Stimulated activated CD4-positive, alpha-beta T cell treated with anti-CD3 and anti-CD28 coated beads, Interleukin-1b, Interleukin-23, amount 100 ng/mL, for 4 hours (primary cell): ENCODE measurements at places on chromosomes 12 and 14.
A peak's percentile ranks its signal among the peaks of the same experiment; 100 is the strongest.

DNA sequence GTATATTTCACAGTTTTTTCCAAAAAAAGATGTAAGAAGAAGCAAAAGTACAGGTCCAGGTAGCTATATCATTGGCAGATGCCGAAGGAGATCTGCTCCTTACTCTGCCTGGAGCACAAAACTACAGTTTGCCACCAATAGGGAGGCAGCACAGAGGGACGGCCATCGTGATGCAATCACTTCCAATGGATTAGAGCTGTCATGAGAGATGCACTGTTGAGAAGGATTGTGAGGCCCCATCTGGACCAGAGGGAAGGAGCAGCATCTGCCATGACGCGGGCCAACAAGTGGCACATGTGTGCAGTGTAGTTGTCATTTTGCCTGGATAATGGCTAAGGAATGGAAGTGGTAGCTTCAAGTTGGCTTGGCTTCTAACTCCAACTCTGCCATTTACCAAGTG is 318.8 kb upstream of the FKBP4 start:
- DNase-seq = no peak

DNA sequence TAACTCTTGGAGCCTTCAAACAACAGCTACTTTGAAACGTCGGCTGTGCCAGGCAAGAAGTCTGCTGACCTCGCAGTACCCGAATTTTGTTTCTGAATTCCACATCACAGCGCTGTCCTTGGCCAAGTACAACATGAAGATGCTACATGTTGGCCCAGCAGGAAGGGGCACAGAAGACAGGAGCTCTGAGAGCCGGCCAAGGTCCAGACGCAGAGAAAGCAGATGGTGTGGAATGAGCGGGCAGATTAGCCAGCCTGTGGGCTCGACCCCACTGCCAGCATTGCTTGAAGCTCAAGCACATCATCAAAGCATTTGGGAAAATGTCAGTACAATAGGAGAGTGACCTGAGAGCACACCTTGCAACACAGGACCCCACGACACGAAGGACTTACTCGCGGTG is 64.5 kb downstream of the FZD10 start:
- no peak for DNase-seq

- no peak for DNase-seq
Observed at GRCh38 chr12:8712572-8712971, 14.8 kb downstream of the RIMKLB start.

DNA sequence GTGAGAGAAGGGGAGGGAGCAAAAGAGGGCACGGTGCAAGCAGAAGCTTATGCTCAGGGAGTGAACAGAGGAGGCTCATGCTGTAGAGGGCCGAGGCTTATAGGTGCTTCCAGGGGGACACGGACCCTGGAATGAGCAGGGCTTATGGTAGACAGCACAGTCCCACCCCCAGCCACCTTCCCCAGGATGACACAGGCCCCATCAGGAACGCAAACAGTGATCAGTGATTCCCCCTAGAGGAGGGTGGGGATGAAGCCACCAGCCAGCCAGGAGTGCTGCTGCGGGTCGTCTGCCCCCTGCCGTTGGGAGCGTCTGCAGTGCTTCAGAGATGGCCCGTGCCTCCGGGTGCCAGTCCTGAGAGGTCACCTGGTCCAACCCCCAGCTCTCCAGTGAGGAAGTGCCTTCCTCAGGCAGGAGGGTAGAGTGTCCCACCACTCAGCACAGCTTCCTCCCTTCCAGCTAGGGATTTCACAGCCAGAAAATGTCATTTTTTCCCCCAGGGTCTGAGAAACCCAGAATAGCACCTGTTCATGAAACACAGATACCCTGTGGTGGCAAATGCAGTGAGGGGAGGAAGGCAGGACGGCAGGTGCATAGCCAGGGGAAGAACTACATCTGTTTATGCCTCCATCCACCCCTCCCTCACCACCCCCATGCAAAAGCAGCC is 60.7 kb downstream of the SLC6A12 start:
- peak; percentile 27 for DNase-seq

DNA sequence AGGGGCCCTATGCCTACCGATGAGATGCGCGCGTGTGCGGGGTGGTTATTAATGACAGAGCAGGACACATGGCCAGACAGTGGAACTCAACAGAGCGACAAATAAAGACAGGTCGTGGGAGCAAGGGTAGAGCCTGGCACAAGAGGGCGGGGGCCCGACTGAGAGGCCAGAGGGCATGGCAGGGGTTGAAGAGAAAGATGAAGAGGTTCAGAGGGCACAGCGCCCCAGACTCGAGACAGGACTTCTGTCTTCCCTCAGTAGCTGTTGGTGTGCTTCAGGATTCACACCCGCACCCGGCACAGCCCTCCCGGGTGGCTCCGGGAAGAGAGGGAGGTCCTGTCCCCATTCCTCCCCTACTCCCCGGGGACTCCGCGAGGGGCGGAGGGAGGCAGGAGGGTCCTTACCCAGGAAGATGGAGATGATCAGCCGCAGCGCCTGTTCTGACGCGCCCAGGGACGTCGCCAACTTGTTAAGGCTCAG is 366 bp downstream of the LPCAT3 start:
- DNase-seq = no peak

DNA sequence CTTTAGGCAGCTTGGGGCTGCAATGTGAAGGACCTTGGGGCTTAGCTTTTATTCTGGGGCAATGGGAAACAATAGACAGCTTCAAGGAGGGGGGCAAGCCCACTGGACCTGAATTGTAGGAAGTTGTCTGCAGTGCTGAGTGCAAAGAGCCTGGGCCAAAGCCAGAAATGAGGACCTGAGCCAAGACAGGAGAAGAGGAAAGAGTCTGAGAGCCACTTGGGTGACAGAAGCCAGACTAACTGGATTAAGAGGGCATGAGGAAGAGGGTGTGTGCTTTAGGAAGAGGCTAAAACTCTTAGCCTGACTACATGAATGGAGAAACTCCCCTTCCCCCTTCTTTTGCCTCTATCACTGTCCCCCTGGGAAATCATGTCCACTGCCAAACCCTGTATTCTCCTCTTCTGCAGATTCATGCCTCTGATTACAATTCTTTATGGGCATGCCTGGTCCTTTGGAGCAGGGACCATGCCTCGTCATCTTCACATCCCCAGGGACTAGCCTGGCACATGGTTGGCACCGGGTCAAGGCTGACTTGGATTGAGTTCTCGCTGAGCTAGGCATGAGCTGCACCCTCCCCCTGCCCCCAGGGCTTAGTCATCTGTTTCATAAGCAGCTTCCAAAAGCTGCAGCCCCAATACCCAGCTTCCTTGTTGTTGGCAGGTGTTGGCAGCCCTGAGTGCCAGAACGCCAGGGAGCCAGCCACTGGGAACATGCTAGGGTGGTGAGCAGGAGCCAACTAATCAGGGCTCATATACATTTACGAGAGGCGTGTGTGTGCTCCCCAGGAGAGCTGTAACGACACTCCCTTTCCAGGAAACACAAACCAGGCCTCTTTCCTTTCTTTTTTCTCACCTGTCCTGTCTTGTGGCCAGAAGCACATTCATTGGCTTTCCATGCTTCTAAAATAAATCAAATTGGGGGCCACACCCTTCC is 27.7 kb upstream of the JDP2 start:
- no peak for DNase-seq

GRCh38 chr12:25718081-25718731 is 165.1 kb upstream of the LMNTD1 start:
- DNase-seq = no peak

DNA sequence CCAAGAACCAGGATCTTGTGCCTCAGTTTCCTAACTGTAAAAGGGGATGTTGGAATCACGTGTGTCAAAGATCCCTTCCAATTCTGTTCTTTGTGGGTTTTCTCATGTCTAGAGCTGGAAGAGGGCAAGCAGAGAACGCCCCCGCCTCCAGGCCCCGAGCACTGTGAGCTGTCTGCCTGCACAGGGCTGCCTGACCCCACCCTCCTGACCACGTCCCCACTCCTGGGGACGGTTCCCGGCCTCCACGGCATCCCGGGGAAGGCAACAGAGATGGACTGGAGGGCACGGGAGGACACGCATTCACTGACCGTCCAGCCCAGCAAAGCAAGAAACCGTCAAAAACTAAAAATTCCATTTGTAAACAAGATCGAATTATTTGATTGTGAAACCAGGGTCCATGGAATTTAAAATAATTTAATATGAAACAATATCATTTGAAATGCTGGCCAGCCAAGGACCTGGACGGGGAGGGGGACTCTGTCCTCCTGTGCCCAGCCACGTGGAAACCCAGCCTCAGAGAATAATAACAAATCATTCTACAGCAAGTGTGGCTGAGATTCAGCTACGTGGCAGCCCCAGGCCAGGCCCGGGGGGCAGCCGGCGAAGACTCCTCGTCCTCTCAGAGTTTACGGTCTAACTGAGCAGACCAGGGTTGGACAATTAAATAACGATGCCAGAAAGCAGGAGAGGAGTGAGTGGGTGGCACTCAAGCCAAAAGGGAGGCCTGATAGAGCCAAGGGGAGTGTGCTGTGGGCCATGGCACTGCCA is 87.3 kb upstream of the DIO3 start:
- DNase-seq = no peak

- DNase-seq = peak; percentile 4
Observed at GRCh38 chr12:125330645-125331341, 265.6 kb downstream of the AACS start.

- DNase-seq = no peak
Observed at GRCh38 chr12:11669348-11669747, 19.9 kb downstream of the ETV6 start.

- no peak for DNase-seq
Observed at GRCh38 chr12:27285403-27285802, 41.3 kb downstream of the STK38L start.

DNA sequence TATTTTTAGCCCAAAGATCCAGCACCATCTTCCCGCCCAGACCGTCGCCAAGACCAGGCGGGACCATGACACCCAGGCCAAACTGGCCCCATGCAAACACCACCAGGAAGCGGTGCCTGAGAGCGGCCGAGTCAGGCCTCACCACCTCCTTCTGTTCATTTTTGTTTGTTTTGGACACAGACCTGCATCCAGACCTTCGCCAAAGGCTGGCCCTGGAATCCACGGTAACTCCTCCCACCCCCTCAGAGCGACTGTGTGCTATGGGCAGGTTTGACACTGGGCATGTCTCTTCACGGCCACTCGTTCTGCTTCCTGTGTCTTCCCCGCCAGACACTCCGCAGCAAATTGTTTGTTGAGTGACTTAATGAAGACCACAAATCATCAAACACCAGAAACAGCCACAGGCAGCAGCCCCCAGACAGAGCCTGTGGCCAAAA is 47.1 kb downstream of the NCOR2 start:
- no peak for DNase-seq

DNA sequence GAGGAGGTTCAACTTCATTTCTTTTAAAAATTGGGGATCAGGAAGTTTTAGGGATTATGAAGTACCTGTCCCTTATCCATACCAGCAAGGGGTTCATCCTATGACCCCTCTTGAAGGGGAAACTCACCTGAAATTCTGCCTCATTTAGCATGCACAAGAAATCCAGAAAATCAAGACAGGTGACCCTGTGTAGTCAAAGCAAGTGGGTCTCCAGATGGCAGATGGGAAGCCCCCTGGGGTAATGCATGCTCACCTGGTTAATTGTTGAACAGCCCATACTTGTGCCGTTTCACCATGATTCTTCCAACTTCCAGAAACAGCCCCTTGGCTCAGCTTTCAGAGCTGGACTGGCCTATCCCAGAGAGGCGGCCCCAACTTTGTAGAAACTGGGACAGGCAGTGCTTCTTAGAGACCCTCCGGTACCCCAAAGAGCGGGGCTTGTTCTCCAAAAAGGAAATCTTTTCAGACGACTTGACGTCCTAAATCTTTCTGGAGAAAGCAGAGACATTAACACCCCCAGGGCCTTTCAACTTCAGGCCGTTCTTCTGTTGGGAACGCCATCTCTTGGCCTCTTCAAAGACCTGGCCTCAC is 66.3 kb upstream of the ESRRB start:
- DNase-seq = no peak

GRCh38 chr12:109488051-109488665 is 10.7 kb downstream of the UBE3B start:
- no peak for DNase-seq

GRCh38 chr12:117587631-117588287 is 226.3 kb upstream of the NOS1 start:
- peak; percentile 4 for DNase-seq

GRCh38 chr14:81219759-81220579 is 790 bp downstream of the GTF2A1 start:
- peak; percentile 31 for DNase-seq

DNA sequence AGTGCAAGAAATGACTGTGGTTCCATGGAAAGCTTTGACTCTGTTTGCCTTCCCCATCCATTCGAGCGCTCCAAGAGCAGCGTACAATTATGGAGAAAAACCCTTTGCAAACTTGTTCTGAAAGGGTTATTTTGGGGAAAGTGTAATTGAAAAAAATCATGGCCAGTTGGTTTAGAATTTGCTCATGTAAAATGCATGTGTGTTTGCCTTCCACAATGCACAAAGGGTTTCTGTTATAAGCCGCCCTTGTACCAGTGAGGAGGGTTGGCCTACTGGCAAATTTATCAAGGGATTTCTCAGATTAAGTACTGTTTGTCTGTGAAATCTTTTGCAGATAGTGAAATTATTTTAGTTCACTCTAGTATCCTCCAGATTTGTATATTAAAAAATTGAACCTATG is 62.7 kb upstream of the PELI2 start:
- no peak for DNase-seq

DNA sequence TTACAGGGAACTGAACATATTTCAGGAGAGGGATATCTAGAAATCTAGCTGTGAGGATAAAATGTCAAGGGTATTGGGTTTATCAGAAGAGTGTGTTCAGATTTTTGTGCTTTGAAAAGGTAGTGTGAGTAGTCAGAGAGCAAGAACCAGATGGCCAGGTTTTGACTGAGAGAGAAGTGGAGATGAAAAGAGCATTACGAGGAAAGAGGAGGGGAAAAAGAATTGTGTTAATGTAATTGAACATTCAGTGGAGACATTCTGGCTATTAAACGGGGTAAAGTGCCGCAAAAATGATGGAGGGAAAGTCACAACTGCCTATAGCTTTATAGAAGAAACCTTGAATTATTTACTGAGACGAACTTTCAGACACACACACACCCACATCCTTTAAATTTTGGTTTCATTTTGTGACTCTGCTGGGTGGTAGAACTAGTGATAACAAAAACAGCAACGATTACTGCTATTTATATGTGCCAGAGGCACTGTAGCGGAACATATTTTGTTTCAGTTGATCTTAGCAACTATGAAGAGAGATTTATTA is 213.6 kb downstream of the ERC1 start:
- DNase-seq = no peak

- DNase-seq = no peak
Observed at GRCh38 chr14:99902925-99903324, 109.7 kb downstream of the EML1 start.

- no peak for DNase-seq
Observed at GRCh38 chr14:99936056-99936455, 129.2 kb upstream of the EVL start.
